ENCODE measurements at places on chromosomes 1 and 21.

DNA sequence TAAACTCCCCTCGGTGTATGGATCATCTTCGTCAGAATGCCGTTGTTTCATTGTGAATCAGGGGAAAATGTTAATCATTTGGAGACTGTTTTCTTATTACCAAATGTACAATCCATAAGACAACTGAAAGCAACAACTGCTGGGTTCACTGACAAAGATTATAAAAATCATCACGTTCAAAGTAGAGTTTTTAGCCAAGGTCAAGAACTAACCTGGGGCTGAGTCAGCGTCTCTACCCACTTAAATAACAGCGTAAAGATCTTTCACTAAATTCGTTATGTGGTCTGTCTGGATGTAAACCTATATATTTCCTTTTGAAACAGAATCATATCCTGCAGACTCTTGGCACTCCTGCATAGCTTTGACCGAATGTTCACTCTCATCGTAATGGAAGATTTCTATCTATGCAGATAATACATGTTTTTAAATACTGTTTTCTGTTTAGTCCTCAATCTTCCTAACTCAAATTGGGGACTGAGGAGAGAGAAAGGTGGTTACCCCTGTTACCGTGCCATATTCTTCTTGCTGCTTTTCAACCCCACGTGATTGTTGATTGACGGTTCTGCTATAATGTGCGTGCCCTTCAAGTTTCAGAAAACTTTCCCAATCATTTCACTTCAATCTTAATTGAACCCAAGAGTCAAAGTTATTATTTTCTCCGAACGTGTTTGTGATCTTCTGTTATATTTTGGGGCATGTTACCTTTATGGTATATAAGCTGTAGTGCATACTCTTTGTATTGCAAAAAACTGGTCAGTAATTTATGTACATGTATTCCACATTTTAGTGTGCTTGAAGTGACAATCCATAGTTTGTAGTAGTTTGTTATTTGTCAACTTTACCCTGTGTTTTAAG, 15.6 kb upstream of the NCMAP start:
- DNase-seq, result no peak

GRCh38 chr1:218752126-218752525, 407.0 kb downstream of the TGFB2 start:
- no peak for DNase-seq

GRCh38 chr1:116993286-116993685, 8.3 kb upstream of the CD101 start:
- no peak for DNase-seq

- no peak for DNase-seq
Measured at GRCh38 chr21:42796327-42797062, 82.8 kb downstream of the WDR4 start.

DNA sequence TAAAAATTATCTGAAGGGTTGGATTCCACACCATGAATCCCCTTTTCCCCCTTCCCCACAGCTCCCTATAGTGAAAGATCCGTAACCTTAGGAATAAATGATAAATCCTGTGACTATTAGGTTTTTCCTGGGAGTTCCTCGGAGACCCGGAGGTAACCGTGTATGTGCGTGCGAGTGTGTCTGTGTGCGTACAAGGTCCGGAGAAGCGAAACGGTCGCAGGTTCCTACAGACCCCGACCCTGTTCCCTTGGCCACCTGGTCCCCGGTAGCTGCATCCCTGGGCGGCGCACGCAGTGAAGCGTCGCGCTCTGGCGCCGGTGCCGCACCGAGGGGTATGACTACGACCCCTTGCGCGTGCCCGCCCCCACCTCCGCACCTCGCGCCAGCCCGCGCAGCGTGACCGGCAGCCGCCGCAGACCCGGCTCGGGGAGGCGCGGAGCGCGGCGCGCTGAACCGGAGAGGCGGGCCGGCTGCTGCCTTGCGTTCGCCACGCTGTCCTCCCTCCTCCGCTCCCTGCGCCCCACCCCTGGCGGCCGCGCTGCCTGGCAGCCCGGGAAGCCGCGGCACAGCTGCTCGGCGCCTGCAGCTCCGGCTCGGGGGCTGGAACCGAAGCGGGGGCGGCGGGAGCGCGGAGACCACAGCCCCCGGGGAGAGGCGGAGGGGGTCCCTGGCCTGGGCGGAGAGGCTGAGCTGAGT, at the start of gene AK5:
TSS of gene AK5 (plus strand) at position 529 of the 696 bp plus-strand sequence. CDS start 295 bp downstream, outside the sequence.
- peak; percentile 90 for DNase-seq

DNA sequence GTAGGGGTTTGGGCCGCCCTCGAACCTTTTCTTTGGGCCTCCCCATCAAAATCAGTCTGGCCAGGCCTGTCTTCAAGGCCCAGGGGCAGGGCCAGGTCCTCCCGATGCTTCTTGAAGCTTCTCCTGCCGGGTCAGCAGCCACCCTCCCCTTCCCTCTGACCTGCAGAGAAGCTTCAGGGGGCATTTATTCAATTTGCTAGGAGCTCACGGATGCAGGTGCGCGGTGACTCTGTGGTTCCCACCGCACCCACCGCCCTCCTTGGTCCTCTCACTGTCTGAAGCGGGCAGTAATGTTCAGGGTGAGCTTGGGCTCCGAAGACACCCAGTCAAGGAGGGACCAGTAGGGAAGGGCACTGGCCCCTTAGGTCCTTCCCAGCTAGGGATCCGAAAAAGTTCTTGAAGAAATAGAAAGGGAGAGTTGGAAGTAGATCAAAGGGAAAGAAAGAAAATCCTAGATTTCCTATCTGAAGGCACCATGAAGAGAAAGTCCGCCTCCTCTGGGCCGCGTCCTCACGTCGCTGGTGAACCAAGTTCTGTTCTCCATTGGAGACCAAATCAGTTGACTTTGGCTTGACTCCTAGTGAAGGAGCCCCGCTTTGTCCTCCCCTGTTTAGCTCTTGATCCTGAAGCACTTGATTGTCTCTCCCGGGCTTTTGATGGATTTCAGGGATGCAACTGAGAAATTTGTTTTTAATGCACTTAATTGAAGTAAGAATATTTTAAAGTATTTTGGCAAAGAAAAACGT, 8.7 kb upstream of the RNU1-2 start:
- no peak for DNase-seq

DNA sequence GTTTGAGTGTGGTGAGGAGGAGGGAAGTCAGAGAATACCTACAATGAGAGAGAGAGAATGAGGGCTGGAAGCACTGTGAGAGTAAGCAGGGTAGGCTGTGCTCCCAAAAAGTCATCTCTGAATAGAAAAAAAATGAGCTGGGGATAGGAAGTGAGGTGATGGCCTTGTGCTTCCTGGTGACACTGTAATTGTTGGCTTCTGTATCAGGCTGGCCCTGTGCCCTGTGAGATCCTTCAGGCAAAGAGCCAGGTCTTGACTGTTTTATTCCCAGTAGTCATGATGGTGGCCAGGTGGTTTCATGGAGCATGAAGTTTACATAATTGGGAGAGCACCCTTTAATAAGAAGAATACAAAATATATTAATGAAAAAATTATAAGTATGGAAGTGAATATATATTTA, 20.4 kb upstream of the SPATA6 start:
- DNase-seq, result no peak

GRCh38 chr1:226625326-226625725, 76.8 kb downstream of the STUM start:
- DNase-seq, result no peak

GRCh38 chr1:41799723-41800122, 119.0 kb downstream of the HIVEP3 start:
- no peak for DNase-seq

DNA sequence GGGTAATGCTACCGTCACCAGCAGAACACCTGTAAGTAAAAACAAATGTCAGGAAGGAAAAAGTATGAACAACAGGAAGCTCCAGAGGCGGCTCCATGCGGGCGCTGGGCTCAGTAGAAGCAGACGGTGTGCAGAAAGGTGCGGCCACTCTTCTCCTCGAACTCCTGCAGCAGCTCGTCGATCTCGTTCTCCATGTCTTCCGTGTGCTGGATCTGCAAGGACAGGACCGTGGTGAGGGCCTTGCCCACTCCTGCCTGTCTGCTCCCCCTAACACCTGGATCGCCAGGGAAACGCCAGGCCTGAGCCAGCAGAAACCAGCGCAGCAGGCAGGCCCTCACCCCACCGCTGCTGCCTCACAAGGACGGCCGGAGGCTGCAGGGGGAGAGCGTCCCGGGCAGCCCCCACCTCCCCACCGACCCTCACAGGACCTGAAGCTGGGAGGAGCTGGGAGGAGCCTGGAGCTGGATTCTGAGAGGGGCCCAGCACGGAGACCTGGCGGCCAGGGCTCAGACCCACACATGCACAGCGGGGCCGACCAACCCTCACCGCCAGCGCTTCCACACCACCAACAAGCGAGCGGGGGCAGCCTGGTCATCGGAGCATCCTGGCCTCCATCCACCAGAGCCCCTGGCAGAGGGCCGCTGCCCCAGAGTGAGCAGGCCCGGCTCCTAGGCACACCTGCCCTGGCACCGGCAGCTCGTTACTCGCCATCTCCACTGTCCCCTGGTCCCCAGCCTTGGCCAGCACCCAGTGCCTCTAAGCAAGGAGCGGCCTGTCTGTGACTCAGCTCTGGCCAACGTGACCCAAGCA, 1.7 kb upstream of the TMEM240 start:
- DNase-seq, result no peak

GRCh38 chr1:209742409-209743144, 13.3 kb upstream of the TRAF3IP3 start:
- no peak for DNase-seq

GRCh38 chr1:59879574-59879973, 47.0 kb downstream of the CYP2J2 start:
- peak; percentile 26 for DNase-seq

All from SK-N-SH (cell line).